Omental fat pad (tissue), 4 donors: ENCODE measurements at places on chromosomes 2 and 18.

DNA sequence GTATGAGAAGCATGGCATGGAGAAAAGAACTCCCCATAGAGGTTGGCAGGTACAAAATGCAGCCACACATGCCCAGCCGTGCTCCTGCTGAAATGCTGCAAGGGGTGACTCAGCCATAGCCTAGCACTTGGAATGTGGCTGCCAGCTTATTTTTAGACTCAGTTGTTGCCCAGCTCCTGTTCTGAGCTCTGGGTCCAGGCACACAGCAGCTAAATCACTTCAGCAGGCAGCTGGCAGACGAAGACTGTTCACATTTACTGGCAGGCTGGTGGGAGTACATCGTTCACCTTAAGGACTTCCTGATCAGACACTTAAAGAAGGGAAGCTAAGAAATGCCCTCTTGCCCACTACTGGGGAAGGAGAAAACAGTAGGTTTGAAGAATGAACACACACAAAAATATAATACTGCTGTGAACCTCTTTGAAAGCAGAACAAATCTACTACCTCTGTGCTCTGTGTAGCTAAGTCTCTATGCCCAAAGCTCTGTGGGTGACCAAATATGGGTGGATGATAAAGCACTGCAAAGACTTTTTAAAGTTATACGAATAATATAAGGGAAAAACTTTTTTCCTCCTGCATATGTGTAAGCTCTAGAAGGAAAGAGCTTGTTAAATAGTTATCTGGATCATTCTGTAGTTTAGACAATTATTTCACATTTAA, 146.1 kb downstream of the LNPK start:
- no peak for DNase-seq

DNA sequence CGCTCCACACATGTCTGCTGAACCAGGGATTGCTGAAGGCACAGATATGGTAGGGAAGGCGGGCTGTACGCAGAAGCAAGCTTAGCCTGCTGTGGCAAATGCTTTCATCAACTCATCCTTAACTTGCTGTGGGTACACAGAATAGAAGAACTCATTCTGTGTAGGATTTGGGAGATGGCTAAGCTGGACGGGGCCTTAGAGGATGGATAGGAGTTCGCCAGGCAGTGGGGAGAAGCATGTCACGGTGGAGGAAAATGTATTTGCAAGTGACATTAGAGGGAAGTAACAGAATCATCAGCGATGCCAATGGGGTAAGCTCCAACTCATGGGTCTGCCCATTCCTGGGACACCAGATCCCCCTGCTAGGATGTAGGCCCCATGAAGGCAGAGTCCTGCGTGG, 96.7 kb upstream of the SMIM21 start:
- DNase-seq: no peak

- no peak for DNase-seq
These were observed 40.7 kb downstream of the INO80D start for GRCh38 chr2:206045251-206045650.

GRCh38 chr2:43927442-43927841, 68.3 kb downstream of the LRPPRC start:
- DNase-seq: no peak

- no peak for DNase-seq
These were observed 10.6 kb downstream of the AFG3L2 start for GRCh38 chr18:12366379-12366778.
